ENCODE measurements at places on chromosomes 2 and 18.

GRCh38 chr2:234914371-234915154 lies 37.3 kb upstream of the SH3BP4 start:
- no peak for DNase-seq

- DNase-seq = no peak
Measured at GRCh38 chr2:65729246-65729645, 296.8 kb upstream of the SPRED2 start.

DNA sequence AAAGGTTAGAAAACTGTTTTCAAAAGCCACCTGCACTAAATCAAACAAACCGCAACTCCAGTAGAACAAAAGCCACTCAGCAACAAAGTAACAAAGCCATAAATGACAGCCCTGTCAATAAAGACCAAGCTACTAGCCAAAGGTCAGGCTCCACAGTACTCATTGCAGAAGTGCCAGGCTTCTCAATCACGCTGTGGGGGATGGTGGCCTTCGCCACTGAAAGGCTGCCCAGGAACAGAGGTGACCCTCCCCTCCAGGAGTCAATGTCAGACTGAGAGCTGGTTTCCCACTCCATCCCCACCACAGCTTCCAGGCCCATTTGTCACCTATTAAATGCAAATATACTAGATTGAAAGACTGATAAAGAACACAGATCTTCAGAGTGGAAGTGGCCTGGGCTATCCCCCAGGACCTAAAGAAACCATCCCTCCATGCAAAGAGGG lies 5.9 kb downstream of the ATP8B1 start:
- DNase-seq = no peak

DNA sequence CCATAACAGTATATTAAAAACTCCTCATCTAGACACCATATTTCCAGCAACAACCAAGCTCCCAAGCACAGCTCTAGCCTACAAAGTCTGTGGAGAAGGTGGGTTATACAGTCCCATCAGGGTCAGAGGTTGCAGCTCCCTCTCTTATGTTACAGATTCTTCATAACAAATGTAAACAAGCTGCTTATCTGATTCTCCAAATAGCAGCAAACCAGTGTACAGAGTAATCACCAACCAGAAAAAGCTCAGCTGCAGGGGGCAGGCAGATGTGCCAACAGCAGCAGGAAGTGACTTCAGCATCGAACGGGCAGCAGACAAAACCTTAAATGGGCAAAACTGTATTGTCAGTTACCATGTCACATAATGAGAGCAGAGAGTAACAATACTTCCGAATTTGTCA lies 52.9 kb upstream of the NABP1 start:
- DNase-seq = peak; percentile 20

GRCh38 chr2:124267794-124268193 lies 242.7 kb downstream of the CNTNAP5 start:
- no peak for DNase-seq

GRCh38 chr18:48800876-48801727 lies 149.7 kb downstream of the SMAD7 start:
- DNase-seq = peak; percentile 43

- DNase-seq = peak; percentile 83
Measured at GRCh38 chr2:31333527-31334183, 80.9 kb downstream of the XDH start.

DNA sequence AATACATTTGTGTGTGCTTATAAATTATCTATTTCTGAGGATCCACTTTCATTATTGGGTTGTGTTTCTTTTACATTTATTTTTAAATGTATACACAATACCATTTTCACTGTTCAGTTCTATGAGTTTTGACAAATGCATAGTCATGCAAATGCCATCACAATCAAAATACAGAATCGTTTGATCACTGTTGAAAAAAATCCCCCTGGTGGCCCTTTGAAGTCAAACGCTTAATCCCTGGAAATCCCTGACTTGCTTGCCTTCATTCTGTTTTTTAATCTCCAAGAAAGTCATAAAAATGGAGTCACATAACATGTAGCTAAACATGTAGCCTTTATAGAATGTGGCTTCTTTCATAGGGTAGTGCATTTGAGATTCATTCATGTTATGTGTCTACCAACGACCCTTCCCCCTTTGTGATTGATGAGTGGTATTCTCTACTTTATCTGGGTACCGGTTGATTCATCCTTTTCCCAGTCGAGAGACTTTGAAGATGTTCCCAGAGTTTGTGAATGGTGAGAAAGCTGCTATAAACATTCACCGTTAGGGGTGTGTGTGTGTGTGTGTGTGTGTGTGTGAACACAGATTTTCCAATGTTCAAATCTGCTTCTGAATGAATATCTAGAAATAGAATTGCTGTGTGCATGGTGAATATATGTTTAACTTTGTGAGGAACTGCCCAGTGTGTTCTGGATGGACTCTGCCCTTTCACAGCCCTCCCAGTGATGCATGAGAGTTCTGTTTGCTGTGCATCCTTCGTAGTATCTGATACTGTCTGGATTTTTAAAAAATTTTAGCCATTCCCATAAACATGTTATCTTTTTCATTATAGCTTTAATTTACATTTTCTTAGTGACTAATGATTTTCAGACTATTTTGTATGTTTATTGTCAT lies 173.6 kb downstream of the GALR1 start:
- DNase-seq = no peak

GRCh38 chr18:69895066-69896047 lies 52.3 kb downstream of the CD226 start:
- no peak for DNase-seq

- DNase-seq = no peak
Measured at GRCh38 chr18:57959278-57959677, 84.7 kb upstream of the NEDD4L start.

GRCh38 chr2:152563764-152564163 lies 153.5 kb downstream of the PRPF40A start:
- no peak for DNase-seq

- no peak for DNase-seq
Measured at GRCh38 chr2:31334311-31335026, 80.1 kb downstream of the XDH start.

DNA sequence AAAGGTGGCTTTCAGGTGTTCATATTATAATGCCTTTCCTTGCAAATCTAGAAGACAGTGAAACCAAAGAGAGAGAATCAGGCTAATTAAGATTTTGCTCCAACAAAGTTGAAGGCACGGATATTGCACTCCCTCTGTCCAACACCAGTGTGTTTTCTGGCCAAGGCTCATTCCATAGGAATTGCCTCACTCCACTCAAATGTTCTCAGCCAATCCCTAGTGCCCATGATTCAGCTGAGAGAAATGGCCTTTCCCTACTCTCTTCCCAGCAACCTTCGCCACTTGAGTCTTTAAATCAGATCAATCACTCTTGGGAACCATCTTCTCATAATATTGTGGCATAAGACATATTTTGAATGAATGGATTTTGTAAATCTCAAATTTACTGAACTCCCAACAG lies 768.2 kb upstream of the ACVR2A start:
- no peak for DNase-seq

GRCh38 chr2:8486141-8486540 lies 195.7 kb upstream of the ID2 start:
- no peak for DNase-seq

- DNase-seq = no peak
Measured at GRCh38 chr2:180991820-180992219, 11.4 kb downstream of the UBE2E3 start.

- DNase-seq = no peak
Measured at GRCh38 chr2:239167766-239168444, 232.9 kb downstream of the HDAC4 start.

GRCh38 chr2:3754795-3755194 lies 51.4 kb downstream of the DCDC2C start:
- no peak for DNase-seq

DNA sequence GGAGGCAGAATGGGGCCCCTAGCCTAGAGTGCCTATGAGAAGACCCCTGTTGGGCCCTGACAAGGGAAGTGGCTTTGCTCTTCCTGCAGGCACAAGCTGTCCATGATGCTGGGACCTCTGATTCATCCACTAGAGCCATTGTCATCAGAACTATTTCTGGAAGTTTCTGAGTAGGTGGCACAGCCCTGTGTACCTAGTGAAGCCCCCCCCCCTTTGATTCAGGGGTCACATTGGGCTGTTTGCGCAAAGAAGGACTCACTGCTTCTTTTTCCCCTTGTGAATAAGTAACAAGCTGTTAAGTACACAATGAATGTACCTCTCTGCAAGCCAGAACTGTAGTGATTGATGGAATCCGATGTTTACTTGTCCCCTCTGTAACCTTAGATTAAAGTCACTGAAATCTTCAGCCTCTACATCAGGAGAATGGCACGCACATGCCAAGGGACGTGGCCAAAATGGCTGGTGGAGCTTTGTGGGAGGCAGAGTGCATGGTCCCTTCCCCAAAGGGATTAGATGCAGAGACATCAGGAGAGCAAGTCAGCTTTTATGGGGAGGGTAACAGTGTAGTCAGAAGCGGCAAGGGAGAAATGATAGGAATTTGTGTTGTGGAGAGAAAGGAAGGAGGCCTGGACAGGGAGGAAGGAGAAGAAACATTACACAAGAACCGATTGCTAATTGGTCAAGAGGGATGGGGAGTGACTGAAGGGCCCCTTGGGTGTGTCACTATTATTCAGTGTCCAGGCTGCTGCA lies 267.6 kb upstream of the RAB12 start:
- no peak for DNase-seq

- peak; percentile 75 for DNase-seq
Measured at GRCh38 chr2:234500394-234501006, 3.6 kb upstream of the ARL4C start.

DNA sequence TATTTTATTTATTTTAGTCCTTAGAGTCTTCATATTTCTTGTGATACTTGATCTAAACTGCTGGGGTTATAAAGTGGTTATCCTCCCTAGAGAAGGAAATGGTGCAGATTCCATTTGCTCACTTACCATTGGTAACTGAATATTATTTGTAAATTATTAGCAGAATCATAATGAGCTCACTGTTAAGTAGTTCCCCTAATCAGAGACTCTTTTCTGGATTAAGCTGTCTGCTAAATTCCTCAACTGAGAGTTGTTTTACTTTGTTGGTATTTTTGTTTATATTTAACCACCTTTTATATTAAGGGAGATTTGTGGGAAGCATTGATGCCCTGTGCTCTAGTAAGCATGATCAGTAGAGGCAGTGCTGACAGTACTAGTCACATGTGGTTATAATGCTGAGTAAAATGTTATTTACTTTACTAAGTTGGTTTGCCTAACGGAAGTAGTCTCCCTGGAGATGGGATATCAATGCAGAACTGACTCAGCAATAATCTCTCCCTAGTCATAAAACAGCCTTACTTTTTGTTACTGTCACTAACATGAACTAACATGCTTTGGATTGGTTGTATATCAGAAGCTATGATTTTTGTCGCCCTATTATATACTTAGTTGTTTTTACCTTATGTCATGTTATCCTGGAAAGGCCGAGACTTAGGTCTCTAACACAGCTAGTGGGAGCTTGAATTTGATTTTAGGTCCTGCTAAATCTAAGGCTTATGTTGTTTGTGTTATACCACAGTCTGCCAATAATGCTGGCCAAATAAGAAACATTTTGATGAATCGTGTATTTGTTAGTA lies 166.7 kb downstream of the MCFD2 start:
- DNase-seq = no peak

DNA sequence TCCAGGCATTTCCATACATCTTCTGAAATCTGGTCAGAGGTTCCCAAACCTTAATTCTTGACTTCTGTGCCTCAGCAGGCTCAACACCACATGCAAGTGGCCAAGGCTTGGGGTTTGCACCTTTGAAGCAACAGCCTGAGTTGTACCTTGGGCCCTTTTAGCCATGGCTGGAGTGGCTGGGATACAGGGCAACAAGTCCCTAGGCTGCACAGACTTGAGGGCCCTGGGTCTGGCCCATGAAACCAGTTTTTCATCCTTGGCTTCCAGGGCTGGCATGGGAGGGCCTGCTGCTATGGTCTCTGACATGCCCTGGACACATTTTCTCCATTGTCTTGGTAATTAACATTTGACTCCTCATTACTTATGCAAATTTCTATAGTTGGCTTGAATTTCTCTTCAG lies 988.8 kb upstream of the CNTNAP5 start:
- no peak for DNase-seq

GRCh38 chr2:236752096-236752495 lies 182.5 kb downstream of the ACKR3 start:
- no peak for DNase-seq

GRCh38 chr2:96509114-96509846 lies 4.1 kb upstream of the NEURL3 start:
- DNase-seq = peak; percentile 84

GRCh38 chr2:30666266-30666874 lies 140.9 kb downstream of the CAPN13 start:
- DNase-seq = no peak

DNA sequence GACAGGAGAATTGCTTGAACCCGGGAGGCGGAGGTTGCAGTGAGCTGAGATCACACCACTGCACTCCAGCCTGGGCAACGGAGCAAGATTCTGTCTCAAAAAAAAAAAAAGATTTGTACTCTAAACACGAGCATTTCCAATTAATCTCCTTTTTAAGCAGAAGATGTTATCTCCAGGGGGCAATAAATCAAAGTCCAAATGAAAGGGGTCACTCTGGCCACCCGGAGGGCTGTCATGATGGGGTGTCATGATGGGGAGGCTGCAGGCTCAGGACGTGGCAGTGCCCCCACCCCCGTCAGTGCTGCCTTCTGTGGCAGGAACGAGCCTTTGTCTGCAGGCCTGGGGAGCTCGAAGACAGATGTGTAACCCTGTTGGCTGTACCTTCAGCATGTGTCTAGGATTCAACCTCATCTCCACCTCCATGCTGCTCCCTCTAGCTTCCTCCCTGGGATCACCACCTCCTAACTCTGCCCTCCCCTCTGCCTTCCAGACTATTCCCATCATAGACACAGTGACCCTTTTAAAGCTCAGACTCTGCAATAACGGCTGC lies 76.9 kb upstream of the YWHAQ start:
- DNase-seq = no peak

DNA sequence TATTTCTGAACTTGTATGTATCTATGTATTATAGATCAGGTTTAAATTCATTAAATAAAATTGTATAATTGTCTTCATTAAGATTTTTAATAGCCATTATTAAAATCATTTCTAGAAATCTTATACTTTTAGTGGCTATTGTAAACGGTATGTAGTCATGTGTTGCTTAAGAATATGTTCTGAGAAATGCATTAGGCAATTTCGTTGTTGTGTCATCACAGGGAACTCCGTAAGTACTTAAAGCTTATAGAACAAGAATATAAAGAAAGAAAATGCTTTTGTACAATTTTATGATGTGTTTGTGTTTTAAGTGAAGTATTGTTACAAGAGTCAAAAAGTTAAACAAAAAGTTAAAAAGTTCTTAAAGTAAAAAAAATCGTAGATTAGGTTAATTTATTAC lies 765.8 kb downstream of the METTL4 start:
- no peak for DNase-seq

DNA sequence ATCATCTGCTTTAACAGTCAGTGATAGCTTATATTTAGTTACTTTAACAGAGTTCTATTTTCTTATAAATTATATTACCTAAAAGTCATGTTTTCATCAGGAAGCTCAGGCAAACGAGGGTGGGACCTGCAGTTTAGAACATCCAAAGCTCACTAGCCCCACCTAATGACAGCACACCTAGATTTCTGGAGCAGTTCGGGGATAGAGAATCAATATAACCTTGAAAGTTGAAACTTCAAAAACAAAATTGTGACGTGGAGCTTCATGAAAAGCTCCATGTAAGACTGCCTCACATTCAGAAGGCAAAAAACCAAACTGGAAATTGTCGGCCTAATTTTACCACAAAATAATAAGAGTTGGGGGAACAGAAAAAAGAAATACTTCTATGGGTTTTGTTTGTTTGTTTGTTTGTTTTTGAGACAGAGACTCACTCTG lies 185.9 kb upstream of the CCDC150 start:
- DNase-seq = peak; percentile 57
